ENCODE measurements at places on chromosomes 12 and 14.

DNA sequence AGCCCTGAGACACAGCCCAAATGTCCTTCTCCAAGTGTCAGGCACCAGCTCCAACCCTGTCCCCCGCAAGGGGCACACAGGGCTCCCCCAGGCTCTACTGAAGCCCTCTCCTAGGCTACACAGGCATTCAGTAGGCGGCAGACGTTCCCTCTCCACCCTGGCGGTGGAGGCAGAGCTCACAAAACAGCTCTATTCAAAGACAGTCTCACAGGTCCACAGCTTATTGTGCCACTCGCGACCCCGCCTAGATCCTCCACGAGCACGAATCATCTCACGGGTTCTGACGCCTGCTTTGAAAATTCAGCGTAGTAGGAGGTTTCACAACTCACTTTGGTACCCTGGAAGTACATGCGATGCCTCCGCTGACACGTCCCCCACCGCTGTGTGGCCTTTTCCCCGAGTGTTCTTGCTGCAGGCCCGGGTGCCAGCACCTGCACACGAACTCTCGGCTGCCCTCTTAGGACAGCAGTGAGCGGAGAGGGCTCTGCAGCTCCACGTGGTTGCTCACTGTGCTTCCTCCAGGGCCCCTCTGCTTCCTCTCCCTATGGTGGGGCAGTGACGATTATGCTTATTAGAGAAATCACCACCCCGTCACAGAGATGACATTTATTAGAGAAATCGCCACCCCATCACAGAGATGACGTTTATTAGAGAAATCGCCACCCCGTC is 78.5 kb downstream of the ADGRD1 start:
- DNase-seq: no peak

GRCh38 chr12:18443768-18444437 is 182.6 kb downstream of the PIK3C2G start:
- no peak for DNase-seq

DNA sequence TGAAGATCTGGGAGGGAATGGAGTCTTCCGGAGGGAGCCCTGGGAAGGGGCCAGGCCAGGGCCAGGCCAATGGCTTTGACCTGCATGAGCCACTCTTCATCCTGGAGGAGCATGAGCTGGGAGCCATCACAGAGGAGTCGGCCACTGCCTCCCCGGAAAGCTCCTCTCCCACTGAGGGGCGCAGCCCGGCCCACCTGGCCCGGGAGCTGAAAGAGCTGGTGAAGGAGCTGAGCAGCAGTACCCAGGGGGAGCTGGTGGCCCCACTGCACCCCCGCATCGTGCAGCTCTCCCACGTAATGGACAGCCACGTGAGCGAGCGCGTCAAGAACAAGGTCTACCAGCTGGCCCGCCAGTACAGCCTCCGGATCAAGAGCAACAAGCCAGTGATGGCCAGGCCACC is 37.7 kb downstream of the PLEKHG3 start:
- no peak for DNase-seq

DNA sequence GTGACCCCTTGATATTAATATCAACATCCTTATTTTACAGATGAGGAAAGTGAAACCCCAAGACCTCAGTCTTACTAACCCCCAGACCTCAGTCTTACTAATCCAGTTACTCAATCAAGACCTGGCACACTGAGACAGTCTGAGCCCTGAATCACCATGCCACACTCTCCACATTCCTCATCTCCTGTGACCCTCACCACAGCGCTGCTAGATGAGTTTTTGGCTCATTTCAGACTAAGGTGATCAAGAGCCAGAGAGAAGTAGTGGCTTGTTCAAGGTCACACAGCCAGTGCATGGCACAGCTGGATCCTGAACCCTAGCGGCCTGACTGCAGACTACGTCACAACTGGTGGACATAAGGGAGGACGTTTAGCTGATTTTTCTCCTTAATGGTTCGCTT is 579.2 kb downstream of the BCL11B start:
- no peak for DNase-seq

DNA sequence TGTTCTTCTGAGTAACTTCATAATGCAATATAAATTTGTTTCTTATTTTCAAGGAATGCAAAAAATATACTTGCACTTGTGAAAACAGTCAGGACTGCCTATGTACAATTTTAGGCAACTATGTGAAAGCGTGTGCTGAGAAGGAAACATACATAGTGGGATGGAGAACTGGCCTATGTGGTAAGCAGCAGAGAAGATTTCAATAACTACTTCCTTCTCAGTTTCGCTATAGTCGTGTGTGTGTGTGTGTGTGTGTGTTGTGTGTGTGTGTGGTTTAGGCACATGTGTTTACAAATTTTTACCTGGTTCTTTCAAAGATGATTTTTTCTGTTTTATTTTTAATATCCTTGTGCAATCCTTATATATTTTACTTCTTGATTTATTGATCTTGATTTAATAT is 211.8 kb downstream of the LRRK2 start:
- DNase-seq: no peak

DNA sequence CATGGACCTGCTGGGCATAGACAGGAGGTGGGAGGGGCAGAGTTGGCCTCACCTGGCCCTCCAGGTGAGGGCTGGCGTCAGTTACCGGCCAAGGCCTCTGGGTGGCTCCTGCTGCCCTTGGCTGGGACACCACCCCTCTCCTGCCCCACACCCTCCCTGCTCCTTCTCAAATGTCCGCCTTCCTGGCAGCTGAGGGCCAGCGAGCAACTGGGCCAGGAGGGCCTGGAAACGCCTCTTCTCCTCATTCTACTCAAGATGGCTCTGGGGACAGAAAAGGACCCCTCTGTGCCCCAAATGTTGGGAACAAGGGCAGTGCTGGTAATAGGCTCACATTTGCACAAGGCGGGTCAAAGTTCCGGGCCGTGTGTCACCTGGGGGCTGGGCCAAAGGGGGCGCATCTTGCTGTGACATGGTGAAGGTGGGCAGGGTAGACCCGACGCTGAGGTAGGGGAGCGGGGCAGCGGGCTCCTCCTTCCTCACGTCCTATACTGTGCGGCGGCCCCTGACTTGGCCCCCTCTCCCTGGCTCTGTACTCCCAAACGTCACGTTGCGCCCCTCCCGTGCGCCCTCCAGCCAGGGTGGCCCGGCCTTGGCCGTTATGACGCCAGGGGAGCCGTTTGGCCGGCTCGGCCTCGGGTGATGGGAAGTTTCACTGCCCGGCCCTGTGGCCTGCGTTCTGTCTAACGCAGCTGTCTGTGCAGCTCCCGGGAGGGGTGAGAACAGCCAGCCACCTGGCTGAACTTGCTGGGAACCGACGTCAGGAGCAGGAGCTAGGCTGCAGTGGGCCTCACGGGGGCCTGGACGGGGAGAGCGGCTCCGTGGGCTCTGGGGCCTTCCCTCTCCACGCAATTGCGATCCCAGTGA is 18.0 kb upstream of the DLK1 start:
- DNase-seq: no peak

- no peak for DNase-seq
Observed at GRCh38 chr14:99581938-99582337, 22.1 kb downstream of the CCDC85C start.

DNA sequence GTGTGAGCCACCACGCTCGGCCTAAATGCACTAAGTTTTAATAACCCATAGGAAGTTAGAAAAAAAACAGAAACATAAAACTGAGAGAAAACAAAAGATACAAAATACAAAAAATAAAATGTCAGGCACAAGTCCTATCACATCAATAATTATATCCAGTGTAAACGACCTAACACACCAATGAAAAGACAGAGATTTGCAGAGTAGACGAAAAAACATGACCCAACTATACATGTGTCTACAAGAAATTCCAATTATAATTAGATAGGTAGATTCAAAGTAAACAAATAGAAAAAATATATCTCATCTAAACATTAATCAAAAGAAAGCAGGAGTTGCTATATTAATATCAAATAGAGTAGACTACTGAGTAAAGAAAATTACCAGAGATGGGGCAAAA is 69.4 kb upstream of the NUDT4 start:
- no peak for DNase-seq

GRCh38 chr12:104784592-104784991 is 173.5 kb downstream of the SLC41A2 start:
- no peak for DNase-seq

GRCh38 chr14:75299059-75299458 is 20.4 kb downstream of the FOS start:
- no peak for DNase-seq

DNA sequence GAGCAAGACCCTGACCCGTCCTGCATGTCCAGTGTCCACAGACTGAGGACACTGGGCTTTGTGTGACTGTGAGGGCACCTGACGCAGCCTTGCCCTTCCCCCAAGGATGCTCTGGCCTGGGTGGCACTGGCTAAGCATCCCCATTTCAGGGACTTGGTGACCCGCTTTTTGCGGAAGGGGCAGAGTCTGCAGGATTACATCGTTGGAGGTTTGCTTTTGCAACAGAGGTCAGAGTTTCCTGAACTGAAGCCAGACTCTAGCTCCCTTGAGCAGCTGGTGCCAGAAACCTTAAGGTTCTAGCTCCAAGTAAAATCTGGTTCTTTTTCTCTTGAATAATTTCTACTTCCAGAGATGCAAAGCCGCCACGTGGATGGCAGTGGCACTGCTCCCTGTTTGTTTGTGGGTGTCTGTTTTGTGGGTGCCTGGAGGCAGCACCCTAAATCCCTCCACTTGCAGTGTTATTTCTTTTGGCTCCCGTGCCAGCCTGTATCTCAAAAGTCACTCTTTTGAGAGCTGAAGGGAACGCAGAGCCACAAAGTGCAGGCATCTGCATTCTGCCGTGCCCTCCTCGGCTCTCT is 184.7 kb downstream of the TSPAN9 start:
- DNase-seq: no peak
